Foreskin keratinocyte (primary cell): ENCODE measurements at places on chromosomes 11 and 22. TPM values are rescaled to one million over a fixed set of nuclear protein-coding genes. Genes with fewer than 3 reads are reported as not detected.

DNA sequence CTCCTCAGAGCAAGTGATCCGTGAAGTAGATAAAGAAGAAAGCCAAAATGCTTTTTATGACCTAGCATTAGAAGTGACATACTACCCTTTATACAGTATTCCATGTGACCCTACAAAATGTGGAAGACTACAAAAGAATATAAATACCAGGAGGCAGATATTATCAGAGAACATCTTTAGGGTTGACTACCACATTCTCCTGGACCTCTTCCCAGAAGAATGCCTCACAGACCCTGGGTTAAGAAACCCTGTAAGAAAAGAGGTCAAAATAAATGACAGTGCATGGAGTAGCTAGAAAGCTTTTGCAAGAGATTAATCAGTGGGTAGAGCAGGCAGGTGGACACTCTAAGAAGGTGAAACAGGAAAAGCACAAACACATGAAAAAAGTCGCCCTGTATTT, 69.2 kb downstream of the FANCF start:
- no peak for DNase-seq

DNA sequence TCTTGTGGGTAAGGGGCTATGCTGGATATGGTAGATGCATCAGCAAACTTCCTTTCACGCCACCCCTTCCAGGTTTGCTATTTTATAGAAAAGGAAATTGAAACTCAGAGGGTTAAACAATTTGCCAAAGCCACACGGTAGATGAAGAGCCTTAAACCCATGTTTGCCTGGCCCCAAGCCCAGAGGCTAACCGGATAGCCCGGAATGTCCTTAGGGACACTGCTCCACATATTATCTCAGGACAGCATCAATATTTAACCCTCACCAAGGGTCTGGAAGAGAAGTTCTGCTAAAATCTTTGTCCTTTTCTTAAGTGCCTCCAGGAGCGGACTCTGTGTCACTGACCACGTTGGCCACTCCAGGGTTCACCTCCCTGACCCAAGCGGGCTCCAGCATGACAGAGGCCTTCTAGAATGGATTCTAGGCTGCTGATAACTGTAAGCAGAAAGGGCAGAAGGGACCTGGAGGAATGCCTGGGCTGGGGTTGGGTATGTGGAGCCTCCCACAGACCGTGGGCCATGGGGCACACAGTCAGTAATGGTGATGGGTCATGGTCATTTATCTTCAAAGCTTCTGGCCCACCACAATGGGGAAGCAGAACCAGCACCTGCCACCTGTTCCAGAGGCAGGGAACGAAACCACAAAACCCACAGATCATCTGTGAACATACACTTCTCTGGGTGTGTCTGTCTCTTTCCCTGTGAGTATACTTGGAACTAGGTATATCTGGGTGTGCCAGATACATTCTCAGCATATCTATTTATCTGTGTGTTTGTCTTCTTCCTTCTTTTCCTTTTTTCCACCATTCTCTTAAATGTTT, 5.4 kb upstream of the TMEM86A start:
- no peak for DNase-seq

- no peak for DNase-seq
These were observed 99.4 kb upstream of the MTMR2 start for GRCh38 chr11:96023275-96023674.

KRTAP5-10 gene
- polyA plus RNA-seq: not detected in 2 replicates

DNA sequence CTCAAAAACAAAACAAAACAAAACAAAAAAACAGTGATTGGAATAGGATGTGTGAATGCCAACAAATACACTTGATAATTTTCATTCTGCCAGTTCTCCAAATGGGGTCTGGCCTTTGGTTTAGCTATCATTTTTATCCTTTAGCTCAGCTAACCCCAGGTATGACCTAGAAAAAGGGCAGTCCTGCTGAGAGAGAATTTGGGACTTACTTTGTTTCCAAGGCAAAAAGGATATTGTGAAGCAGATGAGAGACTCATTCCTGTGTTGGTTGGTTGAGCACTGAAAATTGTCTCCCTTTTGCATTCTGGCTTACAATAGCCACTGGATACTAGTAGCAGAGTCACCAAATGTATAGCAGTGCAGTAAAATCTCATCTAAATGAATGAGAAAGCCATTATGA, 8.9 kb downstream of the TTC9C start:
- DNase-seq: no peak

DNA sequence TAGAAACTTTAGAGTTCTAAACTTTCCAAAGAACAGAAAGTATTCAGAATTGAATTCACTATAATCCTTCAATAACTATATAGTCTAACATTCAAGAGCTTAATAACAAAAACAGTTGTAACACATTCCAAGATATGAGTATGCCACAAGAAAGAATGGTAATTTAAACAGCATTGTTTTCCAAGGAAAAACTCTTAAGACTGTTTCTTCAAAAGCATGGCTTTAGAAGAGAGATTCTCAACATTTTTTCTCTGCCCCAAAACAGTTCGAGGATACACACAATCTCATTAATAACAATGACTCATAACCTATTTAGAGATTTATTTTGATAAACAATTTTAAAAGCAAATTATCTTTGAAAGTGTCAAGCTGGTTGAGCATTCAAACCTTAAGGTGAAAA, 16.7 kb upstream of the ARHGAP32 start:
- DNase-seq: no peak

MFNG gene
- 5.7 and 6.1 TPM in 2 replicates for polyA plus RNA-seq
